ENCODE measurements at places on chromosomes 16 and 17.

- DNase-seq: no peak
These were observed 42.7 kb downstream of the XPO6 start for GRCh38 chr16:28168991-28169554.

- no peak for DNase-seq
These were observed 287.6 kb upstream of the GOT2 start for GRCh38 chr16:59021751-59022150.

GRCh38 chr17:29674281-29674680, 51.6 kb upstream of the CORO6 start:
- no peak for DNase-seq

- no peak for DNase-seq
These were observed 20.9 kb downstream of the HAPSTR1 start for GRCh38 chr16:9112166-9112843.

GRCh38 chr17:1779571-1780131, 17.8 kb downstream of the SERPINF1 start:
- DNase-seq: no peak

GRCh38 chr17:28912281-28912937, 9.5 kb upstream of the DHRS13 start:
- no peak for DNase-seq

DNA sequence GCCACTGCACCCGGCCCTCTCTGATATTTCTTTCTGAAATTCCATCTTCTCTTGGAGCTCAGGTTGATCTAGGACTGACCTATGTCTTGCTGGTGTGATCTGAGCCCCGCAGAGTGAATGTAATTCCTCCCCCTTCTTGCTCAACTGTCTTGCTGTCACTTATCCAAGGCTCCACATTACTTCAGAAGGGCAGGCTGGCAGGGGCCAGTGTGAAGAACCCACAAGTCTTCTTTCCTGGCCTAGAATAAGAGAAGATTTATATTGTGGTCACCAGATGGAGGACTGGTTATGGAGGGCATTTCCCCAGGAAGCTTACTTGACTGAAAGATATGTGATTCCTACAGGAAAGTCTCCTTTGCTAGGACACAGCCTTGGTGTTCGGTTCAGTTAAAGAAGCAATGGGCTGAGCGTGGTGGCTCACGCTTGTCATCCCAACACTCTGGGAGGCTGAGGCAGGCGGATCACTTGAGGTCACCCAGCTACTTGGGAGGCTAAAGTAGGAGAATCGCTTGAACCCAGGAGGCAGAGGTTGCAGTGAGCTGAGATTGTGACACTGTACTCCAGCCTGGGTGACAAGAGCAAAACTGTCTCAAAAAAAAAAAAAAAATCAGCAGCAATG, 13.4 kb downstream of the ITGAL start:
- no peak for DNase-seq

GRCh38 chr16:64167936-64168335, 953.9 kb downstream of the CDH11 start:
- DNase-seq: no peak

DNA sequence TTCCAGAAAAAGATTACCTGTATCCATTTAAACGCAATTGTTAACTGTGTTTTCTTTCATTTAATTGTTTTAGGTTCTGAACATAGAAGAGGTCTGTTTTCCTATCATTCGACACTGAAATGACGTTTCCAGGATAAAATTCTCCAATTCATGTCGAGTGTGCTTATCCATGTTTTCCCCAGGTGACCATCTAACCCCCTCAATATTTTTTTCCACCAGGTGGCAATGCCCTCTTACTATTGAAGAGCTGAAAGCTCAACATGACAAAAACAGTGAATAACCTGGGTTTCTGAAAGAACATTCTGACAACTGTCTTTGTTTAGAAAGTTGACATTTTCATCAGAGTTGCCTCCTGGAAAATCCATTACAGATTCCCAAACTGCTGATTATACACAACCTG, 948.7 kb downstream of the KCNJ2 start:
- no peak for DNase-seq

- DNase-seq: no peak
These were observed 188.8 kb upstream of the FOXF1 start for GRCh38 chr16:86321491-86321890.

DNA sequence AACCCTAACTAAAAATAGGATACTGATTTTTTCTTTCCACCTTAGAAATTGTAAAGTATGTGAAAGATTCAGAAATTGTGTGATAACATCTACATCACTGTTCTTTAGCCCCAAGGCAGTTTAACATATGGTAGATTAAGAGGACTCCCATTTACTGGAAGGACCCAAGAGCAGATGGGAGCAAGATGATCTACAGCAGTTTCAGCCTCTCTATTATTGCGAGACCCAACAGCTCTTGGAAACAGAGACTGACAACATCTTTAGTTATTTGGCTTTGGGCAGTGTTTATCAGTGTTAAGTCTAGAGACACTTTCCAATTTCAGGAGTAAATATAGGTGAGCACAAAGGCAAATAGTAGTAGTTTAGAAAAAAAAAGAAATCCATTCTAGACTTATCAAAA, 124.9 kb upstream of the CORO6 start:
- no peak for DNase-seq

DNA sequence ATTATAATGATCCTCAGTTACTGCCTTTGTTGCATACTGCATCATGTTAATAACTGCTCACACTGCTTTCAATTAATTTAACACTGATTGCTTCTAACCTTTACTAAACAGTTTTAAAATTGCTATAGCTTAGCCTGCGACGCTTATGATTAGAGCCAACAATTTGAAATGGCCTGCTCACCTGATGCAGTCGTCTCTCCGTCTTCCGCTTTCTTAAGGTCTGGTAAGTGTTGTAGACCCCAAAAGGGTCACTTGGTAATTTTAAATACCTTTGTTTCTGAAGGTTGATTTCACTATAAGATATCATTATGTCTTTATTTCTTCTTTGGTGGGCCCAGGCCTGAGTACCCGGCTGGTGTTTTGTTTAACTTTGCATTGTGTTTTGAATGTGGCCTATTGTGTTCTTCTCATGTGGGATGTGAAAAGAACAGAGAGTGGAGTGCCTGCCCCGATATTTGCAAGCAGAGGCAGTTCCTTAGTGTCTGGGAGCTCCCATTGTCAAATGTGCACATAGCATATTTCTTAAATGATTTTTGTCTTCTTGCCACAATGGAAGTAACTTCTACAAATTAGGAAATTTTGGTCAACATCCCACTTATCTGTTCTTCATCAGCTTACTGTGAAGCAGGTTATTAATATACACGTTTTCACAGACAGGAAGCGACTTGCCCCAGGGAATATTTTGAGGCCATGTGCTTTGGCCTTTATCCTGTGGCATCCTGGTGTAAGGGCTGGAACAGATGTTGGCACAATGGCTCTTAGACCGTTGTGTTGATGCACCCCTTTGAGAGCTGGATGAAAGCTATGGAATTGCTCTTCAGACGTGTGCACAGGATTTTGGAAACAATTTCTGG, 2.9 kb downstream of the PHKB start:
- no peak for DNase-seq

DNA sequence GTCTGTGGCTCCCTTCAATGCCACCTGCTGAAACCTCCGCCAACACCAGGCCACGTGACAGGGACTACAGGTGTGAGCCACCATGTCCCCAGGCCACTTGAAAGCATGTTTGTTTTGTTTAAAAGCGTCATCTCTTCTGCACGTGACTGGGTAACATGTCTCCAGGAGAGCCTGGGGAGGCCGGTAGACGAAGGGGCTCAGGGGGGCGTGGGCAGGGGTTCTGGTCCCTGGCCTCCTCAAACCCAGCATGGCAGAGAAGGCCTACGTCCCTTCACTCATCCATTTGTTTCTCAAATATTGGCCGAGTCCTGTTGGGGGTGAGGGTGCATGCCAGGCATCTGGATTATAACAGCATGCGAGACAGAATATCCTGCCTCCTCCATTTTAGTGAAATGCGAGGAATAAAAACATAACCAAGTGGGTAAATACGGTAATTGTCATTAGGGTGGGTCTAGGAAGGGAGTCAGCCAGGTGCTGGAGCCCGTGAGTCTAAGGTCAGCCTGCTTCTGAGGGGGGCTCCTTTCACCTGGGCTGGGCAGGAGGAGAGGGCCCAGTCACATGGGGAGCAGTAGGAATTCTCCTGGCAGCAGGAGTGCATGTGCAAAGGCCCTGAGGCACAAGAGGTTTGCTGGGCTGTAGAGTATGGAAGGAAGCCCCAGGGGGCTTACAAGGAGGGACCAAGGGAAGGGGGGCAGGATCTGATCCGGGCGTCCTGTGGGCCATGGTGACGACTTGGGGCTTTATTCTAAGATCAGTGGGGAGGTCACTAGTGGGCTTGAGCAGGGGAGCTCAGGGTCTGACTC, 26.8 kb upstream of the CIBAR2 start:
- DNase-seq: no peak

GRCh38 chr17:36929851-36930582, 7.3 kb upstream of the LHX1 start:
- no peak for DNase-seq

DNA sequence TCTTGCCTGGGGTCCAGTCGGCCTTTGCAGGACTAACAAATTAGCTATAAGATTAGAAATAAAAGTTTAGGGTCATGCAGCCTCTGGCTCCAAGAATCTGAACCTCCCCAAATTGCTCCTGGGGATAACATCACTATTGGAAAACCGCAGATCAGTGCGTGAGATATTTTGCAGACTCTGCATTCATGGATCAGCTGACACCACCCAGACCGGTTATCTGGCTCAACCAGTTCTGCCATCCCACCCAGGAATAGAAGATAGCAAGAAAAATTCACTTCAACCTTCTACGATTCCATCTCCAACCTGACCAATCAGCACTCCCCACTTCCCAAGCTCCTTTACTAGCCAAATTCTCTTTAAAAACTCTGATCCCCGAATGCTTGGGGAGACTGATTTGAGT, 4.3 kb upstream of the PGS1 start:
- DNase-seq: no peak

DNA sequence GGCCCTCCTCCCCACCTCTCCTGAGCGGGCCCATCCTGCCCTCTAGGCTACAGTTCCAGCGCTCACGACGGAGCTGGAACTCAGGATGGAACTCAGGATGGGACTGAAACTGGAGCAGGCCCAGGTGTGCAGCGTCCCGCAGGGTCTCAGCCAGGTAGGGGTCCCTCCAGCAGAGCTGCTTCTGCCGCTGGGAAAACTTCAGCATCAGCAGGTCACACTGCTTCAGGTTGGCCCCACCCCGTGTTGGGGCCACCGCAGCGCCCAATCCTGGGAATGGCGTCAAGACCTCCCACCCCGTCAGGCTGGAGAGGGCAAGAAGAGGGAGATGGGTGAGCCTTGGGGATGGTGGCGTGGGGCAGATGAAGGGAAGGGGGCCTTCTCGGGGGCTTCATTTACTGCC, 62.6 kb upstream of the TMEM97 start:
- DNase-seq: no peak

DNA sequence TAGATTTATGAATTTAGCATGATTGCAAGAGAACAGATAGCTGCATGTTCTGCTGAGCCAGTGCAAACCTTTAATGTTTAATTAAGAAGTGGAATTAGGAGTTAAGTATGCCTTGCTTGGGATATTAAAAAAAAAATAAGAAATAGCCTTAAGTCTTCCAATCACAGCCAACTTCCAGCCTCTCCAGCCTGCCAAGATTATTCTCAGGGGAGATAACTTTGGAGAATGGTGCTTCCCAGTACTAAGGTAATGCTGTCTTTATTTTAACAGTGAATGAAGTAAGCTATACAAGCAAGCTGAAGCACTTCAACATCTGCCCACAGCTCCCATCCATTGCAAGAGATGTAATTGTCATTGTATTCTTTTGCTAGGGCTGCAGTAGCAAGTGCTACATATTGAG, 389.5 kb upstream of the ASIC2 start:
- no peak for DNase-seq

- DNase-seq: no peak
These were observed 984 bp downstream of the CENPV start for GRCh38 chr17:16352303-16352666.

- DNase-seq: no peak
These were observed 661 bp downstream of the LYRM9 start for GRCh38 chr17:27892542-27892865.

DNA sequence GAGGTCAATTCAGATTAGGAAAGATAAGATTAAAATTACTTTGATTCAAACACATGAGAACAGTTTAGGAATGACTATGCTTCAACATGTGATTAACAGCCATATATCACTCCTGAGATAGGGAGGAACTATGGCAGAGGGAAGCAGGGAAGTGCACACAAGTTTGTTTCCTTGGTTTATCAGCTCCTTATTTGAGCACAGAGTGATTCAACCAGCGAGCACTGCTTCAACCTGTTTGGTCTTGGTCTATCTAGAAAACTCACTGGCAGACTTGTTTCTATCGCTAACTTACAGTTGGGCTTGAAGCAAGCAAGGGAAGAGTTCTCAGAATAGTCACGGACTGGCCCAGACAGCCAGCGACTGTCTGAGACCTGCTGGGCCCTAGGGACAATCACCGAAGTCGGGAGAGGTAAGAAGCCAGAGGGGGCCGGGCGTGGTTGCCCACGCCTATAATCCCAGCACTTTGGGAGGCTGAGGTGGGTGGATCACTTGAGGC, 23.5 kb downstream of the TUBG1 start:
- no peak for DNase-seq

DNA sequence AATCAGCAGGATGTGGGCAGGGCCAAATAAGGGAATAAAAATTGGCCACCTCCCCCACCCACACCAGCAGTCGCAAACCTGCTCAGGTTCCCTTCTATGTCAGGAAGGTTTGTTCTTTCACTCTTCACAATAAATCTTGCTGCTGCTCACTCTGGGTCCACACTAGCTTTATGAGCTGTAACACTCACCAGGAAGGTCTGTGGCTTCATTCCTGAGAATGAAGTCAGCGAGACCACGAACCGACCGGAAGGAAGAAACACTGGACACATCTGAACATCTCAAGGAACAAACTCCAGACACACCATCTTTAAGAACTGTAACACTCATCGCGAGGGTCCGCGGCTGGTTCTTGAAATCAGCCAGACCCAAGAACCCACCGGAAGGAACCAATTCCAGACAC, 115.5 kb upstream of the TBX2 start:
- no peak for DNase-seq

DNA sequence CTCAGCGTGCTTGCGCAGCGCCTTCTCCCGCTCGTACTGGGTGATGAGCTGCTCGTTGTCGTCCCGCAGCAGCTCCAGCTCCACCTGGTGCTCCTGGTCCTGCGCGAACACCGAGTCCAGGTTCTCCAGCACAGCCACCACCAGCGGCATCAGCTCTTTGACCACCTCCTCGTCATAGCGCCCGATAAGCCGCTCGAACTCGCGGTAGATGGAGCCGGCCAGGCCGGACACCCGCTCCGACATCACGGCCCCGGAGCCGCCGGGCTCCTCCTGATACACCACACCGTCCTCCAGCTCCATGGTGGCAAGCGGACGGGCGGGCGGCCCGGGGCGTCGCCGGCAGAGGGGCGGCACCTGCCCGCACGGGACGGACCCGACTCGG, 320 bp downstream of the SPAG9 start:
- DNase-seq: no peak

- DNase-seq: no peak
These were observed 13.8 kb downstream of the IGSF6 start for GRCh38 chr16:21638573-21638975.

DNA sequence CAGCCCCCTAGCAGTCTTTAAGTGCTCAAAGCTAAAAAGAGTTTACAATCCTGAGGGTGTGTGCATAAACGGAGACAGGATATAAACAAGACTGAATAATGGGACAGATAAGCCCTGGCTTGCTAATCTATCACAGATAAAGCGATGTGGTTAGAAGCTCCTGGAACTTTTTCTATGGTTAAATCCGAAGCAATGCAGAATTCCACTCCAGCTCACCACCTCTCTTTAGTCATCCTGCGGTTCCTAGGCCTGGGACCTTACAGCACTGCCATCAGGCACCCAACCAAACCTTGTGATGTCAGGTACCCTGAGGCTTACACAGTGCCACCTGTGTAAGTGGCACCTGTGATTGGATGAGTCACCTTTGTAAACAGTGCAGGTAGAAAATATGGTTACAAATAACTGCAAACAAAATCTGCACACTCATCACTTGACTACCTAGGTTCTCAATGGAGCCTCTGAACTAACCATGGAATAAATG, 31.5 kb upstream of the B4GALNT2 start:
- DNase-seq: no peak
